ENCODE measurements at places on chromosomes 13 and 19. TPM values are rescaled to one million over a fixed set of nuclear protein-coding genes. Genes with fewer than 3 reads are reported as not detected.

The ZNF493 gene
- total RNA-seq: 96.7 TPM

The PRODH2 gene
- not detected for total RNA-seq

The CGB2 gene
- total RNA-seq: not detected

The POU4F1 gene
- total RNA-seq: 0.69 TPM

The ZFP30 gene
- total RNA-seq: 84.7 TPM

The POLRMT gene
- total RNA-seq: 19.4 TPM

The YJEFN3 gene
- total RNA-seq: 11.1 TPM

The SYNGR4 gene
- not detected for total RNA-seq

The RAB20 gene
- total RNA-seq: 1.6 TPM

The SOX21 gene
- 9.0 TPM for total RNA-seq

The PEAK3 gene
- total RNA-seq: not detected

The AP1M2 gene
- total RNA-seq: 2.1 TPM

The IRS2 gene
- total RNA-seq: 14.3 TPM

The ZNF426 gene
- 24.9 TPM for total RNA-seq

The PRTN3 gene
- total RNA-seq: 1.8 TPM

The EDNRB gene
- total RNA-seq: 169 TPM

The SYDE1 gene
- 3.9 TPM for total RNA-seq

The OLFM2 gene
- total RNA-seq: 106 TPM

The ATP12A gene
- total RNA-seq: 0.69 TPM

The ZNF283 gene
- 36.2 TPM for total RNA-seq

The ERICH6B gene
- total RNA-seq: not detected

The DDA1 gene
- total RNA-seq: 10.8 TPM

The MATK gene
- total RNA-seq: 25.1 TPM

The AMER2 gene
- 99.9 TPM for total RNA-seq

The RUVBL2 gene
- 113 TPM for total RNA-seq

The SMIM44 gene
- not detected for total RNA-seq

The CLDND2 gene
- not detected for total RNA-seq

The PLK5 gene
- 0.23 TPM for total RNA-seq

The ERICH4 gene
- total RNA-seq: not detected

The ZNF417 gene
- total RNA-seq: 33.2 TPM

The RDH8 gene
- not detected for total RNA-seq

The EFNB2 gene
- total RNA-seq: 24.9 TPM

The TTC9B gene
- total RNA-seq: 45.7 TPM

The PBX4 gene
- total RNA-seq: 10.6 TPM

The LRRC25 gene
- total RNA-seq: 1.2 TPM

The RSPH6A gene
- total RNA-seq: 0.23 TPM

The EBPL gene
- total RNA-seq: 28.6 TPM

The BIVM gene
- total RNA-seq: 50.3 TPM

The MUC16 gene
- not detected for total RNA-seq

The CEACAM20 gene
- total RNA-seq: not detected

The CALR3 gene
- not detected for total RNA-seq

The KLF1 gene
- total RNA-seq: 0.69 TPM

The ZNF667 gene
- 27.7 TPM for total RNA-seq
